Activated T-cell treated with anti-CD3 and anti-CD28 coated beads, Interleukin-2, amount 50 U/mL, for 4 hours (primary cell): ENCODE measurements at places on chromosomes 2 and 18. TPM values are rescaled to one million over a fixed set of nuclear protein-coding genes. Genes with fewer than 3 reads are reported as not detected.

Gene FBLN7
- 24.3 TPM for total RNA-seq

Gene RAB6C
- total RNA-seq, result not detected

DNA sequence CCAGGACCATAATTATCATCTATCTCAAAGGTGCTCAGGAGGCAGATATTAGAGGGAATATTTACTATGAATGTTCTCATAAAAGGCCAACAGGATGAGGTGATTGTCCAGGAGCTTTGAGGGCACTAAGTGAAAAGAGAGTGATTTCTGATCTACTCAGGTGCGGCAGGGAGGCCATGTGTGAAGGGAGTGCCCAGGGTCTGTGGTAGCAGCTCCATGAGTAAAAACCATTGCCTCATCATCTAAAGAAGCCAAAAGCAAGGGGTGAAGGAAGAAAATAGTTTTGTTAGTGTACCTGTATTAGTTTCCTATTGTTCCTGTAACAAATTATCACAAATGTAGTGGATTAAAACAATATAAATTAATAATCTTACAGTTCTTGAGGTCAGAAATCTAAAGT lies 22.5 kb downstream of the RND3 start:
- no peak for DNase-seq

DNA sequence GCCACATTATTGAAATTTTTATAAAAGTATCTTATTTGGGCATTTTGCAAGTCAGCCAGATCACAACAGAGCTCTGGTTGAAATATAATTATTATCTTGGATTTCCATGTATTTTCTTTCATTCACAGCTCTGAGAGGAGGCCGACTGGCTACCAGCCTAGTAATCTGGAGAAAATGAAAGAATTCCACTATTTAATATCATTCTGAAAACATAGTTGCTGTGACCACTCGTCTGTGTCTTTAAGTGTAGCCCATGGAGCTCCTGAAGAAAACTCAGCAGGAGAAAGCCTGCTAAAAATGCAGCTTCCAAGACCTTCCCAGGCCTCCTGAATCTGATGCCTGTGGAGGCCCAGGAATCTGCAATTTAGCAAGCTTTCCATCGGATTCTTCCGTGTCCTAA lies 114.7 kb downstream of the SH3BP4 start:
- no peak for DNase-seq

- peak; percentile 69 for DNase-seq
Observed at GRCh38 chr2:241859436-241860183, 916 bp upstream of the PDCD1 start.

DNA sequence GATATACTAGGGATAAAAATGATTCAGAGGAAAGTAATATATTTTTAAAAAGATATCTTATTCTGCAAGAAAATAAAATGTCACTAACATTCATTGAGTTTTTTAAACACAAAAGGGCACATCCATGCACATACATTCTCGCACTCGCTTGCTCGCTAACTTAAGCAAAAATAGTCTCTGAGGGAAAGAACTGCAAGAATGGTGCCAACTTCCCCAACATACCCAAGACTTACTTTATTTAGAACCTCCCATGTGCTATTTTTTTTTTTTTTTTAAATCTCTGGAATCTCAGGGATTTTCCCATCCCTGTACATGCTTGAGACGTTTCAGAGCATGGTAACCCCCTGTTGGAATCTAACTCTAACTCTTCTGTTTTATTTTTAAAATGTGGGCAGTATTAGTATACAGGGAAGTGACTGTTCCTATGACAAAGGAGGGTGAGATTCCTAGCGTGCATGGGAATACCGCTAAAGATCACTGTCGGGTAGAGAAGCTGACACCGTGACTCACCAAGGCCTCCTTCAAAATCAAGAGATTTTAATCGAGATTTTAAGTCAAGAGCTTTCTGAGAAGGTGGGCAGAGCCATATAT lies 187.9 kb upstream of the ZEB2 start:
- no peak for DNase-seq

GRCh38 chr2:204177251-204177976 lies 240.9 kb downstream of the ICOS start:
- DNase-seq, result no peak
